ENCODE measurements at places on chromosomes 4 and X. TPM values are rescaled to one million over a fixed set of nuclear protein-coding genes. Genes with fewer than 3 reads are reported as not detected.

Gene C1GALT1C1
- 40.3 TPM for total RNA-seq

Gene NLGN4X
- total RNA-seq, result 0.67 TPM

Gene CLCN4
- 4.1 TPM for total RNA-seq

Gene CSAG2
- 1.1 TPM for total RNA-seq

Gene PARM1
- not detected for total RNA-seq

Gene STATH
- 1.6 TPM for total RNA-seq

Gene CXCL3
- 1.5 TPM for total RNA-seq

Gene FGF13
- total RNA-seq, result 24.2 TPM

Gene HTR2C
- total RNA-seq, result not detected

Gene SASH3
- total RNA-seq, result not detected

Gene CT45A8
- total RNA-seq, result not detected

Gene ZNF157
- total RNA-seq, result not detected

Gene ANOS1
- total RNA-seq, result not detected

Gene ARHGAP6
- total RNA-seq, result 0.16 TPM

Gene CTAG1A
- not detected for total RNA-seq

Gene XAGE1A
- not detected for total RNA-seq

Gene KLHL4
- 0.19 TPM for total RNA-seq

Gene ADRA2C
- 15.7 TPM for total RNA-seq

Gene TRIM60
- not detected for total RNA-seq

Gene NDST3
- 0.05 TPM for total RNA-seq

Gene ZNF630
- not detected for total RNA-seq

Gene ASB12
- total RNA-seq, result not detected

Gene ADGRG4
- total RNA-seq, result not detected

Gene CYBB
- total RNA-seq, result 0.11 TPM

Gene TSPAN5
- 1.2 TPM for total RNA-seq

Gene RPA4
- total RNA-seq, result 0.45 TPM

Gene STPG2
- 0.13 TPM for total RNA-seq

Gene SLC7A11
- 53.5 TPM for total RNA-seq

Gene IL15
- total RNA-seq, result 0.13 TPM

Gene SLBP
- 81.9 TPM for total RNA-seq

Gene HSPA4L
- total RNA-seq, result 5.5 TPM

Gene ASMT
- 0.90 TPM for total RNA-seq

Gene CHST7
- 2.9 TPM for total RNA-seq

Gene UGT2B17
- not detected for total RNA-seq

Gene KIAA1210
- 0.08 TPM for total RNA-seq

Gene TEX13C
- 0.21 TPM for total RNA-seq

Gene ZNF141
- total RNA-seq, result 20.8 TPM

Gene BCORL1
- 0.50 TPM for total RNA-seq

Gene CXXC4
- 1.7 TPM for total RNA-seq

Gene SLC2A9
- not detected for total RNA-seq

Gene HHIP
- total RNA-seq, result 0.05 TPM

Gene TMPRSS11A
- not detected for total RNA-seq

Gene RBM47
- 7.5 TPM for total RNA-seq

Gene FGB
- total RNA-seq, result not detected

Gene TMLHE
- total RNA-seq, result 17.6 TPM

Gene SULT1E1
- not detected for total RNA-seq

Gene USP27X
- total RNA-seq, result 7.1 TPM

Gene APBB2
- 10.9 TPM for total RNA-seq

Gene SPP1
- total RNA-seq, result 1,422 TPM

Gene MAGEB17
- total RNA-seq, result not detected

Gene ADH7
- not detected for total RNA-seq

Gene GPR143
- total RNA-seq, result 215 TPM

Gene JADE3
- 9.0 TPM for total RNA-seq

Gene GABRA4
- total RNA-seq, result not detected

Gene SPOCK3
- not detected for total RNA-seq

Gene USO1
- total RNA-seq, result 80.7 TPM

Gene SPANXA1
- 0.43 TPM for total RNA-seq
